ENCODE measurements at places on chromosomes 7 and 10.

GRCh38 chr10:132589015-132589414 lies 51.4 kb downstream of the INPP5A start:
- no peak for DNase-seq

- no peak for DNase-seq
Observed at GRCh38 chr7:94476251-94476840, 33.3 kb upstream of the CASD1 start.

- no peak for DNase-seq
Observed at GRCh38 chr7:126845331-126845730, 407.4 kb downstream of the GRM8 start.

GRCh38 chr10:106557951-106558733 lies 606.4 kb downstream of the SORCS1 start:
- DNase-seq: no peak

DNA sequence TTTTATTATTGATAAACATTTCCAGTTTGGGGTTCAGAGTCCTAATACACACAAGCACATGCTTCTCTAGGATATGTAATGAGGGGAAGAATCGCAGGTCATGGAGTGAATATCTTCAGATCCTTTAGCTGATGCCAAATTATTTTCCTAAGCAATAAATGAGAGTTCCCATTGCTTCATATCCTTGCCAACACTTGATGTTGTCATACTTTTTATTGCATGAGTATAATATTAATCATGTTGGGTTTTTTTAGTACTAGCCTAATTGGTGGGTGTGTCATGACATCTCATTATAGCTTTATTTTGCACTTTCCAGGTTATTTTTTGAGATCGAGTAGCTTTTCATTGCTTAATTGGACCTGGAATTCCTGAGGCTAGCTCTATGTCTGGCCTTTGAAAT lies 35.3 kb downstream of the TLX1 start:
- no peak for DNase-seq
